Uterine smooth muscle cell (primary cell): ENCODE measurements at places on chromosomes 12 and 14. TPM values are rescaled to one million over a fixed set of nuclear protein-coding genes. Genes with fewer than 3 reads are reported as not detected.

Gene STAC3
- total RNA-seq: 0.22 and 0.50 TPM in 2 replicates

Gene CARMIL3
- total RNA-seq: under 0.01 and 0.12 TPM in 2 replicates

Gene SMCO2
- total RNA-seq: 0.12 and 0.22 TPM in 2 replicates

Gene RBP5
- total RNA-seq: 0.12 TPM in 1 of 2 replicates, not detected in the other

Gene ENO2
- 29.0 and 38.4 TPM in 2 replicates for total RNA-seq

Gene CLEC2D
- 3.1 and 5.4 TPM in 2 replicates for total RNA-seq

Gene BHLHE41
- 6.4 and 11.4 TPM in 2 replicates for total RNA-seq
